Transverse colon (tissue), 4 donors: ENCODE measurements at places on chromosomes 5 and 9. TPM values are rescaled to one million over a fixed set of nuclear protein-coding genes. Genes with fewer than 3 reads are reported as not detected.
A peak's percentile ranks its signal among the peaks of the same experiment; 100 is the strongest.

The WDR41 gene
- total RNA-seq: 21.6 TPM

DNA sequence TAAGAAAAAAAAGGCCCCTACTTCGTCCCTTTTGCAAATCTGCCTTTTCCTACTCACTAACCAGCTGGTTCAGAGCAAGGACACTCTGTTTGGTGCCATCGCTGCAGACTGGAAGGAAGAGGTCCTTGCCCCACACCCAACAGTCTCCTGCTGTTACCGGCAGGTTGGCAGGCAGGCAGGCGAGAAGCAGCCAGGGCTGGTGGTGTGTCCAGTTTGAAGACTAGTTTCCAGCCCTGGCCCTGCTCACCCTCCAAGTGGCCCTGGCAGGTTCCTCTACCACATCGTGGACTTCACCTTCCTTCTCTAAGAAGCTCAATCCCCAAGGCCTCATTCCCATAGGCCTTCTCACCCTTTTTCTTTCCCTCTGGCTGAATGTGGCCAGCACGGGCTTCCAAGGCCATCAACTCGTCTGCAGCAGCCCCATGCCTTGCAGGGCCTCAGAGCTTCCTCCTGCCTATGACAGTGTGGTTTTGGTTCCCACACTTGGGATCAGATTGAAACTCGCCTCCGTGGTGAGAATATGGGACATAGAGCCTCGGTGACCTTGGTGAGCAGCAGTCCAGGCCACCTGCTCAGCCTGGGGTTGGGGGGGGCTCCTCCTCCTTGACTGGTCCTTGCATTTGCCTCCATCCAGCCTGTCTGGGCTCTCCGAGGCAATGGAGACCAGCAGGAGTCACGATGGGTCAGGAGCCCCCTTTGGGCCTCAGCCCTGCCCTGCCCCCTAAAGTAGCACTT, 22.9 kb downstream of the TGFBI start:
- H3K27ac ChIP-seq: no peak overlapping the region
- no peaks in the 10 kb centered on the region for H3K36me3 ChIP-seq
- peaks cover 11% of the 10 kb centered on the region for H3K4me1 ChIP-seq
- no peak for DNase-seq
- no peaks in the 10 kb centered on the region for H3K27me3 ChIP-seq
- no peak overlapping the region for H3K4me3 ChIP-seq

The PCDHA11 gene
- total RNA-seq: 1.2 TPM

The SPOCK1 gene
- 34.8 TPM for total RNA-seq

DNA sequence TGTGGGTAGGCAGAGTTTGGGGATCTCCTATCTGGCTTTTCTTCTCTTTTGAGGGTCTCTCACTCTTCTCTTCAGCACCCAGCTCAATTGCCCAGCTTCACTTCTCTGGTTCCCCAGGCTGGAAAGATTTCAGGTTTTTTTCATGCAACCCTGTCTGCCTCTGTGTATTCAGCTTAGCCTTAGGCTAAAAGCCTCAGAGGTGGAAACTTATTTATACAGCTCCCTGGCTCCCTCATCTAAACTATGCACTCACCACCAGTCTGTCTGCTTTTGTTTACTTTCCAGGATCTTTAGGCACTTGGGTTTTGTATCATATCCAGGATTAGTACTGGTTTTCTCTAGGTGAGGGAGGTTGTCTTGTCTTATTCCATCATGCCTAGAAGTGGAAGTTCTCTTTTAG, 540.2 kb upstream of the TRPC7 start:
- no peaks in the 10 kb centered on the region for H3K27me3 ChIP-seq
- no peak for DNase-seq
- H3K36me3 ChIP-seq: no peaks in the 10 kb centered on the region
- no peak overlapping the region for H3K4me3 ChIP-seq
- no peak overlapping the region for H3K27ac ChIP-seq

The PTGDS gene
- total RNA-seq: 15.2 TPM

GRCh38 chr5:159640446-159640845, 275.8 kb upstream of the ADRA1B start:
- H3K4me1 ChIP-seq: no peaks in the 10 kb centered on the region
- no peak for DNase-seq
- H3K36me3 ChIP-seq: no peaks in the 10 kb centered on the region
- no peak overlapping the region for H3K4me3 ChIP-seq

- no peaks in the 10 kb centered on the region for H3K36me3 ChIP-seq
- DNase-seq: peak; percentile 27
- H3K4me1 ChIP-seq: no peaks in the 10 kb centered on the region
These were observed 138.6 kb downstream of the ERCC6L2 start for GRCh38 chr9:96014078-96014477.

The SMIM15 gene
- 14.2 TPM for total RNA-seq

GRCh38 chr5:8094304-8094703, 225.4 kb downstream of the MTRR start:
- H3K36me3 ChIP-seq: no peaks in the 10 kb centered on the region
- H3K27me3 ChIP-seq: no peaks in the 10 kb centered on the region
- H3K4me1 ChIP-seq: no peaks in the 10 kb centered on the region
- no peak overlapping the region for H3K4me3 ChIP-seq
- no peak for DNase-seq

DNA sequence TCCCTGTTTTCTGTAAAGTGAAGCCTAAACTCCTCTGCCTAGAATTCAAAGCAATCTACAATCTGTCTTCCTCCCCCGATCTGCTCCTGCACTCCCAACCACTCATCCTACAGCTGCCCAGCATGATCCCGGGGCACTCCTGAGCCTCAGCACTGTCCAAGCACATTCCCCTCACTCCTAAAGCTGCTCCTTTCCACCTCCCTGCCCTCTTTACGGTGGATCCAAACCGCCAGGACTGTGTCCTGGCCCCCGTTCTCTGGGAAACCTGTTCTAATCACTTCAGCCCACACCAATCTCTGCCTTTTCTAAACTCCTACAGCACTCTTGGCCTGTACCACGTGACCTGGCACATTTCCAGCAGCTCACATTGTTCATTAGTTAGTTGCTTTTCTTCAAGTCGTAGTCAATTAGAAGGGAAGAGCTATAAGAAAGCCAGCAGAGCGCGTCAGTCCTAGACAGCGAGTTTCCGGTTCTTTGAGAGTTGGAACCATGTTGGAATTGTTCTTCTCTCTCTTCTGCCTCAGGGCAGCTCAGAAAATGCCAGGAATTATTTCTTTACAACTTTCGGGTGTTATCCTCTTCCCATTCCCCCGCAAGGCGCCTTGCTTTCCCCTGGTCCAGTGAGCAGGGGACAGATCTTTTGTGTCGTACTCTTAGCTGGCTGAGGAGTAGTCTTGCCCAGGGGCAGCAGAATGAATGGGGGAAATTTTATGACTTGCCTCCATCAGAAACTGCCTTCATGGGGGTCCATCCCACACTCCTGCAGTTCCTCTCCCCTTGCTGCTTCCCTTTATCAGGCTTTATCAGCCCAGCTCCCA, 60.7 kb downstream of the NRG2 start:
- H3K27me3 ChIP-seq: peaks cover 7% of the 10 kb centered on the region
- H3K4me1 ChIP-seq: no peaks in the 10 kb centered on the region

The ZBED3 gene
- 3.0 TPM for total RNA-seq

DNA sequence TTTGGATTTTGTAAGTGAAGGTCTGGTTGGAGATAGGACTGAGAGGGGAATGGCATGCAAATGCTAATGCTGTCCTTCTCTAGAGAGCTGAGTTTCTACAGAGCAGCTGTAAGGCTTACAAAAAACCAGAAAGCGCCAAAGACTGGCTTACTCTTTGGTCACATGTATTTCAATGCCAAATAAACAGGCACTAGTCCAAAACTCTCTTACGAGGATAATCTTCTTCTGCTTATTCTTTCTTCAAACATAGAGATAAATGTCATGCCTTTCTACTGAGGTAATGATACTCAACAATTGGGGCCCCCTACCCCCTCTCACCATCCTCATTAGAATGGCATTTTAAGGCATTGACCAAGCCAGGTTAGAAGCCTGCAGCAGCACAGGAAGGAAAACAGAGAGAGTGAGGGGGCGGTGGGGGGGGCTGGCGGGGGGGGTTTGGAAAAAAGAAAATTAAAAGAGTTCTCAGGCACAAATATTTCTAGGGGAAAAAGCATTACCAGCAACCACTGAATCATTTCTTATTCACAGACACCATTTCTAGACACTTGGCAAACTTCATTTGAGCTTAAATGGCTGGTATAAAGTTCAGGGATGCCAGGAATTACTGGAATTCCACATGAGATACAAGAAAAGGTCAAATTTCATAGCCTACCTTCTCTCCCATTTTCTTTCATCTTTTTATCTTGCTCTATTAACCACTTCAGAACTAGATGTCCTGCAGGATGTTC, 34.0 kb downstream of the PUM3 start:
- no peak for DNase-seq
- H3K4me1 ChIP-seq: peaks cover 13% of the 10 kb centered on the region
- peaks cover 6% of the 10 kb centered on the region for H3K36me3 ChIP-seq
- H3K4me3 ChIP-seq: no peak overlapping the region

GRCh38 chr5:66839636-66840185, 243.5 kb downstream of the MAST4 start:
- no peak overlapping the region for H3K27ac ChIP-seq
- H3K4me1 ChIP-seq: no peaks in the 10 kb centered on the region
- no peaks in the 10 kb centered on the region for H3K36me3 ChIP-seq

DNA sequence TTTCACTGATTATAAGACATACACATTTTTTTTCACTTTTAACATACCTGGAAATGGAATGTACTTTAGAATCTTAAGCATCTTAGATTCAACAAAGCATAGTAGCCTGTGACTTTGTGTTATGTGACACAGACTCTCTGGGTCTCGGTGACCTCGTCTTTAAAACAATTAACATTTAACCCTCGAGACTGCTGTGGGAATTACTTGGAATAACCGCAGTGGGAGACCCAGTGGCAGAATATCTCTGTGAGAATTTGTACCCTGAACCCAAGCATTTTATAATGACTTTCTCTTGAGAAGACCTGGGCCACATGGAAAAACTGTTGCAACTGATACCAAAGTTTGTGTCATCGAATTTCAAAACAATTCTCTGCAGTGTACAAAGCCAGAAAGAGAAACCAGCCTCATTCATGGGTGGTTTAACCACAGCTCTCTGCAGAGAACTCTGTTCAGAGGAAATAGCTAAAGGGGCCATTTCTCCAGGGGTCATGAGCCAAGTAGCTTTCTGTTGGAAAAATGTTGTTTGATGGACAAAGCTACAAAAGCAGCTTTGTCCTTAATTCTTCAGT, 10.0 kb upstream of the RETREG1 start:
- no peaks in the 10 kb centered on the region for H3K27me3 ChIP-seq
- H3K4me1 ChIP-seq: no peaks in the 10 kb centered on the region

GRCh38 chr5:96703384-96703920, 41.3 kb downstream of the CAST start:
- H3K4me1 ChIP-seq: peaks cover 20% of the 10 kb centered on the region
- peak overlapping the region; percentile 55 for H3K4me3 ChIP-seq
- DNase-seq: peak; percentile 85
- H3K27ac ChIP-seq: peak overlapping the region; percentile 94

DNA sequence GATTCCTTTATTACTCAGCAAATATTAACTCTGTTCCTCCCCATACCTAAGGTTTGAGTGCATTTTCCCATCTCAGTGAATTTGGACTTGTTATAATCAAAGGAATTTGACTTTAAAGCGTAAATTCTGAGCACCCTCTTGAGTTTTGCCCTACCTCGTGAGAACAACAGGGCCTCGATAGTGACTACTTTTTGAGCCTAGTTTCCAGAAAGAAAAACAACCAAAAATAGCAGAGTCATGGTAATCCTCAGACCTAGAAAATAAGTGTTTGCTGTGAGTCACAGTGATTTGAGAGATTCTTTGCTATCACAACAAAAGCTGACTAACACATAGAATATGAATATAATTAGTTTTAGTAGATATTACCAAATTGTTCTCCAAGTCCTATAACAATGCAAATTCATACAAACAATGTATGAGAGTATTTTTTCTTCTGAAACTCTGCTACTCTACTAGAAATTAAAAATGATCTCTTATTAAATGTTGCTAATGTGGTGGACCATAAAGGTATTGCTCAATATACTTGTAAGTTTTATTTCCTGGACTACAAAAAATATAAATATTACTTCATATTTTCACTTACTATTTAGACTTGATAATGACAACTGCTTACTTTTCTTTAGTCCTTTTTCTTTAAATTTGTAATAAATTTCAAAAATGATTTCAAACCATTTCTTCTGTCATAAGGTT, 759.7 kb downstream of the BRINP1 start:
- H3K4me1 ChIP-seq: no peaks in the 10 kb centered on the region
- DNase-seq: no peak
- no peak overlapping the region for H3K4me3 ChIP-seq
- no peak overlapping the region for H3K27ac ChIP-seq
- H3K27me3 ChIP-seq: no peaks in the 10 kb centered on the region

The CRHBP gene
- total RNA-seq: not detected

DNA sequence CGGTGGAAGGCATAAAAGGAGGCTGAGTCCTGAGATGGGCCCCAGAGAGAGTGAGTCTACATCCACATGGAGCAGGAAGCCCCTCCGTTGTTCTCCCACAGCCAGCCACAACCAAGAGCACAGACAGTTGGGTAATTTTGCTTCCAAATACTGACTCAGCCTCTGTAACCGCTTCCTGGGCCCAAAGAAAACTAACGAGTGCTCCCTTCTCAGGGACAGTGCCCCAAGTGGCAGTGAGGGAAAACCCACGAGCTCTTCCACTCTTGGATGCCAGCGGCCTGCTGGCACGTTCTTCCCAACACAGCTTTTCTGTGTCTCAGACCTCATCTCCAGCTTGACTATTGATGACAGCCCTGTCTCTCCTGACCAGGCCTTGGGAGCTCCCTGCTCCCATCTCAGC, 207.6 kb downstream of the FSTL4 start:
- H3K36me3 ChIP-seq: no peaks in the 10 kb centered on the region
- H3K27ac ChIP-seq: no peak overlapping the region
- H3K4me1 ChIP-seq: no peaks in the 10 kb centered on the region
- no peaks in the 10 kb centered on the region for H3K27me3 ChIP-seq
- no peak for DNase-seq
- no peak overlapping the region for H3K4me3 ChIP-seq

DNA sequence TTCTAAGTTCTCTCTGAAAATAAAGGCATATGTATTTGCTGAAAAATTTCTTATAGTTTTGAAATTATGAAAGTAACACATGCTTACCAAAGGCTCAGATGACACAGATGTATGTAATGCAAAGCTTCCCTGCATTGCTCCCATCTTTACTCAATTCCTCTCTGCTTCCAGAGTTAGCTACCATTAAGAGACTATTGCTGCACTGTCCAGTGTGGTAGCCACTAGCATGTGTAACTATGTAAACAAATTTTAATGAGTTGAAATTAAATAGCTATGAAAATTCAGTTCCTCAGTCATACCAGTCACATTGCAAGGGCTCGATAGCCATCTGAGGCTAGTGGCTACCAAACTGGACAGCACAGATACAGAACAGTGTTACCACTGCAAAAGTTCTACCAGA, 17.9 kb downstream of the FRMD3 start:
- H3K4me1 ChIP-seq: no peaks in the 10 kb centered on the region
- H3K27ac ChIP-seq: no peak overlapping the region
- H3K27me3 ChIP-seq: no peaks in the 10 kb centered on the region
- no peak overlapping the region for H3K4me3 ChIP-seq
- no peak for DNase-seq
- H3K36me3 ChIP-seq: no peaks in the 10 kb centered on the region

DNA sequence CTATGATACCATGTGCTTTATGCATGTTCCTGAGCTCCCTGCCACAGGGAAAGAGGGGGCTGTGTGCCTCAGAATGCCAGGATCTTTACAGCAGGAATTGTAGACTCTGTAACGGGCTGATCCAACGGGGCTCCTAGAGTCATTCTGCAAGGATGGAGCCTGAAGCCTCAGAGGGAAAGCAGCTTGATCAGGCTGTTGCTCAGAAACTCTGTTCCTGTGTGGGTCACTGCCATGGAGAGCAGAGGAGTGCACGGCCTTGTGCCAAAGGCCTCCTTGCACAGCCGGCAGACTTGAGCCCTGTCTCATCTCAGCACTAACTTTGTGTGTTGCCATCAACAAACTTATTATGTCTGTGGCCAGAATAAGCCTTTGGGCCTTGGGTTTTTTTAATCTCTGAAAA, 51.8 kb downstream of the AMBP start:
- H3K4me1 ChIP-seq: no peaks in the 10 kb centered on the region
- DNase-seq: no peak
- H3K4me3 ChIP-seq: no peak overlapping the region
